Islet precursor cell (in vitro differentiated cells): ENCODE measurements at places on chromosomes 2 and 18.

DNA sequence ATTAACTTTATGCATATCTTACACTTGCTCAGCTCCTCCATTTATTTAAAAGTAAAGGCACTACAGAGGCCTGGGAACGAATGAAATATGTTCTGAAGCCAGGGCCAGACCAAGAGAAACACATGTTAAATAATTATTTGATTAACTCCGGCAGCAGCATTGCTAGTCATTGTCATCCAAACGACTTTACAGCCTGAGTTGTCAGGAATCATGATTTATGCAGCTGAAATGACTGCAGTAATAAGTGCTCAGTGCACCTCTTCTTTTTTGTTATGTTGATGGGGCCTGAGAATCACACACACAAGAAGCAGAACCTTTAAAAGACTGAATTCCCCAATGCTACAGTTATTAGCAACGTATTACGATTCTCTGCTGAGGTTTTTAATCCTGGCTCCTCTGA, 58.9 kb downstream of the EPHA4 start:
- DNase-seq: no peak

GRCh38 chr2:71547616-71548285, 94.4 kb downstream of the DYSF start:
- no peak for DNase-seq

DNA sequence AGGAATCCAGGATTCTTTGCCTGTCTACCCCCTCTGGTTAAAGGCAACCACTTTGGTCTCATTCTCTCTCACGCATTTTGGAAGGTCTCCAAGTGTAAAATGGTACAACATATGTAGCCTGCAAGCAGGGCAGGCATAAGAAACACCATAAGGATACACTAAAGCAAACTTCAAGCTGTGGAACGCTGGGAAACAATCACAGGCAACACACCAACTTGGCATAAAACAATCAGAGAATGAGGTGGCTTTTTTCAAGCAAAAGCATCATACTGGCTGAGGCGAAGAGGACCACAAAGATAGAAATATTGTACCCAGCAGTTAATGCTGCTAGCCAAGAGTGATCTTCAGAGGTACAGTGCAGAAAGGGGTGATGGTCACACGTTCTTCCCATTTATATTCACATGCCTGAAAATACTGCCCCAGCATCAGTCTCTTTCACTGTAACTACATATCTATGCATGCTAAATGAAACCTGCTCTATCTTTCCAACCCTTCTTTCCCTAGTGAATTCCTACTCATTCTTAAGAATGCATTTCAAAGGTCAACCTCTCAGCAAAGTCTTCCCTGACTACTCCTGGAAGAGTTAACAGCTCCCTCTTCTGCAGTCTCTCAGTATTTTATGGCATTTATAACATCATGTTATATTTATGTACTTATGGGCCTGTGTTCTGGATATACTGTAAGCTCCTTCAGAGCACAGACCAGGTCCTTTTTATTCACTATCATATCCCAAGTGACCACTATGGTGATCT, 71.9 kb upstream of the GALNT5 start:
- DNase-seq: no peak

DNA sequence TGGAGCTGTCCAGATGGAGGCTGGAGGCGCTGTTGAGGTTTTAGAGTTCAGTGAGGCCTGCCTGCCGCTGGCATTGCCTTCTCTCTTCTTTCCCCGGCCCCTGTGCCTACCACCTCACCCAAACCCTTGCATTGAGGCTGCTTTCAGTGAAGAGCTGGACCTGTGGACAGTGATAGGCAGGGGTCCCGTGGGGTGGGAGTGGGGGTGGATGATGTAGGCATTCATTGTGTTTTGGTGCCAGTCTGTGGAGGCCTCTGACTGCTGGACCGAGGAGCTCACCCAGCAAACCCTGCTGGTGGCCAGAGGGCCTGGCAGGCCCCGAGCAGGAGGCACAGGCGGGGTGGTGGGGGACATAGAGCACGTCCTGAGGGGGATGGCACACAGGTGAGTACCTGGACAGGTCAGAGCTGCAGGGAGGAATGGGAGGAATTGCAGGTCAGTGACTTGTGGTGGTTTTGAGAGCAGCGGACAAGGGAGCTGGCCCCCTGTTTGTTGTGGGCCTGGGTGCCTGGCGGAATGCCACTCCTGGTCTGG, 35.6 kb downstream of the NGEF start:
- DNase-seq: peak; percentile 51

DNA sequence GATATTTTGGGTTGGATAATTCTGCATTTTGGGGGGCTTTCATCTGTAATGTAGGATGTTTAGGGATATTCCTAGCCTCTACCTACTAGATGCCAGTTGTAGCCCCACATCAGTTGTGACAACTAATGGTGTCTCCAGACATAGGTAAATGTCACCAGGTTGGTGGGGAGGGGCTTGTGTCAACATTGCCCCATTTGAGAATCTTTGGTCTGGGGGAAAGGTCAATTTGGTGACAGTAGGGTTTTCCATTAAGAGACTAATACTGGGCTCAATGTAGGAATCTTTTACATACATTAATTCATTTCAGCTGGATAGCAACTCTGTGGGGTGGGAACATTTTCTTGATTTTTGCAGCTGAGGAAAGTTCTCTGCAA, 6.6 kb upstream of the AFTPH start:
- DNase-seq: no peak

GRCh38 chr2:42192652-42193566, 23.8 kb downstream of the EML4 start:
- no peak for DNase-seq

DNA sequence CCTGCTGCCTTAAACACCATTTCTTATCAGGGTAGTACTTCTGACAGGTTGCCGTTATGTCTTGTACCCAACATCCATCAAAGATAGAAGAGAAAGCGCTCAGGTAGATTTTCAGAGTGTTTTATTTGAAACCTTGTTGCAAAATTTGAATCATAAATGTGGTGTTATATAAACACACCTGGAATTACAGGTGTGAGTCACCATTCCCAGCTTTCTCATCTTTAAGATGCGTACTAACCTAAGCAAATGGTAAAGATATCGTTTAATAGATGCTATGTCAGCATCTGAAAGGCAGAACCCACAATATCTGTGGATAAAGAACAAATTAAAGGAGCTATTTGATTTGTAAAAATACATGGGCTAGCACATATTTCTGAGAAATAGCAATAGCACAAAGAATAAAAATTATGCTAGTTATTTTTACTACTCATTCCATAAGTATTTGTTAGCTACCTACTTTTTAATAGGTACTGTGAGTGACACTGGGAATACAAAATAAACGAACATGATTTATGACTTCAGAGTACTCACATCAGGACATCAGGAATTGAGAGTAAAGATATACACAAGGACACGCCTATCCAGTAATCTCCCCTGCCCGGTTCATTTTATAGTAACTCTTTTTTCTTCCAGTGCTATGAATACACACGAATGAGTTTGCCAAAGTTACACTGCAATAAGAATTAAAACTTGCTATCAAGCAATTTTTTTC, 193.8 kb downstream of the RBM43 start:
- no peak for DNase-seq

DNA sequence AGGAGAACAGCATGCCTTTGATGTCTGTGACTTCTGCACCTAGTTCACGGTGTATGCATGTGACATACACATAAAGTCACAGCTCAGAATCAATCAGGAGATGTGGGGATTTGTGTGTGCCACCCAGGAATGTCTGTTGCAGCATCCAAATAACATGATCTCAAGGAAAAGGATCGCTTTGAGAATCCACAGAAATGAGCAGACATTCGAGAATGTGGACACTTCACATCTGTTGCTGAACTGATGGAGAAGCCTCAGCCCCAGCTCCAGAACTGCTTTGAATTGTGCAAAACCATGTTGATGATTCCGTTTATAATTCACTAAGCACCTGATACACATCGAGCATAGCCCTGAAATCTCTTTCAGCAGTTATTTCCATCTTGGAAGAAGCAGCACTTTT, 208.6 kb downstream of the CMPK2 start:
- DNase-seq: no peak

DNA sequence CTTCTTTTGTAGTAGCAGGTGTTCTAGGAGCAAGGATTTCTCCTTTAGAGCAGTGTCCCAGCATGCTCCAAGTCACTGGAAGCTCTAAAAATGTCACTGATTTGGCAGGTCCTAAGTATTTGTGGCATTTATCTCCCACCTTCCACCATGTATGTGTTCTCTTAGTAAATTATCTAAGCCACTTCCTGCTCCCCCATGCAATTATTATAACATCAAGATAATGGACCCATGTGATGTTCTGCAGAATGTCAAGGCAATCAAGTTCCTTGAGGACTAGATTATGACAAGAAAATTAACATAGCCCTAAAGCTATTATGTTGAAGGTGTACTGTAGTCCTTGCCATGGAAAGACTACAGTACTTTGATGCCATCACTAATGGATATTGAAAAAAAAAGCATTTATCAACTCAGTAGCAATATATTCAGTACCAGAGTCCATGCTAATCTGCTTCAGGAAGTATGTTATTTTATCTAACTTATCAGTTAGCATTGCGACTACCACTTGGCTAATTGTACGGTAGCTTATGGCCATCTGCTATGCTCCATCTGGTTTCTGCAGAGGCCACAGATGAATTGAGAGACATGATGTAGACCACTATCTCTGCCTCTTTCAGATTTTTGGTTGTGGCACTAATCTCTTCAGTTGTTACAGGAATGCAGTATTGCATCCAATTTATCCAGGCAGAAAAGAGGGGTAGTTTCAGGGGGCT, 56.7 kb downstream of the GPR39 start:
- DNase-seq: no peak

GRCh38 chr2:28439763-28440162, 47.1 kb downstream of the FOSL2 start:
- DNase-seq: peak; percentile 47

- DNase-seq: peak; percentile 62
Measured at GRCh38 chr2:178874529-178875240, 67.5 kb upstream of the TTN start.

- DNase-seq: no peak
Measured at GRCh38 chr2:174815526-174815925, 51.3 kb upstream of the CHRNA1 start.

- DNase-seq: no peak
Measured at GRCh38 chr2:204023088-204023487, 86.5 kb downstream of the ICOS start.

DNA sequence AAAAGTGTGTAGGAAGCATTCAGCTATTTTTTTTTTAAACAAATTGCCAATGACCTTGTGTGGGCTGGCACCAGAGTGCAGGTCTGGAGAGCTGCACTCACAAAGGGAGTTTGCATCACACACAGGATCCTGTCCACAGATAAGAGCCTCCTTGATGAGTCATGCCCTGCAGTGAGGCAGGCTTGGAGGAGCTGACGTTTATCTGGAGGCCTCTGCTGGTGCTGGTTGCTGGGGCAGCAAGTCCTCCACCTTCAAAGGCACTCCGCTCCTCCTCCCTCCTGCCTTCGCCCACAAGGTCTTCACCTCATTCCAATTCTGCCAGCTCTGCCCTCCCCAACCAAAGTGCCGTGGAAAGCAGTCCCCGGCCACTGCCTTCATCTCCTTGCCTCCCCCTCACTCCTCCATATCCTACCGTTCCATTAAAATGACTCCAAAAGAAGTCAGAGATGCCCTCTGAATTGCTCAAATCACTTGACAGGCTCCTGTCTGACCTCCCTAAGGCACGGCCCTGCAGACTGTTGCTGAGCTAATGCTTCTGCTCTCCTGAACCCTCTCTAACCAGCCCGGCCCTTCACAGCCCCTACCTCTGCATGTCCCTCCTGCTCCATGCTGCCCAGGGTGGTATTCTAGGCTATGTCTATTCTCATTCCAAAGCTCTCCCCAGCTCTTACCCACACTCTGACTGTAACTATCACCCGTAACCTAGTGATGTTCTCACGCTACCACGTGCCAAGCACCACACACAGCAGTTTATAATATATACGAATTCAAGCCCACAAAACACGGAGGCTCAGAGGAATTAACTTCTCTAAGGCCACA, 30.9 kb downstream of the LONRF2 start:
- peak; percentile 99 for DNase-seq

GRCh38 chr2:129768036-129768386, 211.5 kb upstream of the RAB6C start:
- DNase-seq: peak; percentile 35
